ENCODE measurements at places on chromosomes 6 and 20.

GRCh38 chr6:41214559-41215238 lies 13.4 kb upstream of the TREML4 start:
- DNase-seq, result no peak

GRCh38 chr6:135904666-135905065 lies 53.2 kb downstream of the PDE7B start:
- no peak for DNase-seq

DNA sequence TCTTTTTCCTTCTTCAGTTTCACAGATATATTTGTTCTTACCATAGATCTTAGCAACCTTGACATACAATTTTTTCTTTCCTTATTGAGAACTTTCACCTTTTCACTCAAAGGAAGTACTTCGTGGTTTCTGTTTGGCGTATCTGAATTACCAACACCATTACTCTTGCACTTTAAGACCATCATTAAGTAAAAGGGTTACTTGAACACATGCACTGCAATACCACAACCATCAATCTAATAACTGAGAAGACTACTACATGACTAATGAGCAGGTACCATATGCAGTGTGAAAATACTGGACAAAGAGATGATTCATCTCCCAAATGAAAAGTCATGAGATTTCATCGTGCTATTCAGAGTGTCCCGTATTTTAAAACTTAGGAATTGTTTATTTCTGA lies 21.7 kb upstream of the SENP6 start:
- DNase-seq, result no peak

DNA sequence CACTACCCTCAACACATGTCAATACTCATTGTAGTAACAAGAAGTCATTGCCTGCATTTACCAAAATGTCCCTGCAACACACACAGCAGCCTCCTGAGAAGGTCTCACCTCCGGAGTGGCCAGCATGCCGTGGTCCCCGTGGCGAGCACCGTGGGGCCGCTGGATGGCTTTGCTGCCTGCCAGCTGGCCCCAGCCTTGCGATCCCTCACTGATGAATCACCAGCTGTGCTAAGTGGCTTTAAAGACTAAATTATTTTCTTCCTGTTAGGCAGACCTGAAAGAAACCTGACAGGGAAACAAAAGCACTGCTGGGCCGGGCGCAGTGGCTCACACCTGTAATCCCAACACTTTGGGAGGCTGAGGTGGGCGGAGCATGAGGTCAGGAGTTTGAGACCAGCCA lies 306.7 kb downstream of the CDH4 start:
- no peak for DNase-seq

- DNase-seq, result no peak
Observed at GRCh38 chr6:150651808-150652470, 52.3 kb downstream of the PLEKHG1 start.

GRCh38 chr20:15547119-15547518 lies 1026.1 kb downstream of the KIF16B start:
- no peak for DNase-seq

- no peak for DNase-seq
Observed at GRCh38 chr20:17662333-17663039, 19.6 kb downstream of the RRBP1 start.

DNA sequence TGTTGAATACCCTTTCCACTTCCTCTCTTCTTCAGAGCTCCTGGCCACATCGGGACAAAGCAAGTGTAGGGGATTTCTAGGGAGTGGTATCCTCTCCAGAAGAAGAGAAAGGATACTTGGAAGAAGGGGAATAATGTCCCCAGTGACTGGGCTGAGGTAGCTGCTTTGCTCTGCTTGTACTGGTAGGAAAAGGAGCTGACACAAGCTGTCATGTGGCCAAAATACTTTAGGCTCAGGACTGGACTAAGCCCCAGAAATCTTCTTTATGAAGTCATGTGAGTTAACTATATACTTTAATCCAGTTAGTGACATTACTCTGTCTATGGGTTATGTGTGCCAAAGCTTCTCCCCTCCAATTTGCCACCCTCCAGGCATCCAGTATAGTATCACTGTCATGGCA lies 40.5 kb downstream of the AKIRIN2 start:
- no peak for DNase-seq

DNA sequence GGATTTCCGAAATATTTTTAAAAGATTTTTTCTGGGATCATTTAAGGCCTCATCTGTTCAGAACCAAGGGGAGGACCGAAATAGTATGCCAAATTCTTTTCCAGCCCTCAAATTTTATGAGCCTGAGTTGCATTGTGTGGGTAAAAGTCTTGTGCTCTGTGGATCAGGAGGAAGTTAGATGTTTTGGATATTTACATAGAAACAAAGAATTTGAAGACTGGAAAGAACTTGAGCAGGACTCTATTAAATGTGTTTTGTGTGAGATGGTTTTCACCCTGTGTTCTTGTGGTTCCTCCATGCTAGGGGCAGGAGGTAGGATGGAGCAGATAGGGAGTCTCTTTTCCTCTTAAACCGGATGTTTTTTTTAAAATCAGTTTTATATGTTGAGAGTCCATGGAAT lies 329.1 kb downstream of the LAMA2 start:
- DNase-seq, result no peak

- DNase-seq, result peak; percentile 16
Observed at GRCh38 chr20:33791959-33792597, 19.1 kb upstream of the CHMP4B start.

DNA sequence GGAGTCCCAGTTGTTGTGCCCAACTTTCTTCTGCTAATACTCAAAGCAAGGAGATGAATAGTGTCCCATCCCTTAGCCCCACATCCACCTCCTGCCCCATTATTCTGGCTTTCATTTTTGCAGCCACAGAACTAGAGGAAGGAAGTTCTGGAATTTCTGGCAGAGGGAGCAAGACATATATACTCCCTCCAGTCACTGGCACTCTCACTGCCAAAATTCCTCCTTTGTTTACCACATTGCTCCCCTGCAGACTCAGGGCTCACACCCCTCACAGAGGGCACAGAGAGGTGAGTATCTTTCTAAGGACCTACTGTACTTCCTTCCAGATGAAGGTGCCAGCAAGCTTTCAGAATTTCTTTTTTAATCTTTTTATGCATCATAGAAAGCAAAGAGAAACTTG lies 168.0 kb upstream of the ID4 start:
- DNase-seq, result no peak

GRCh38 chr20:41009946-41010345 lies 18.7 kb upstream of the TOP1 start:
- no peak for DNase-seq

- no peak for DNase-seq
Observed at GRCh38 chr6:41921712-41921998, 356 bp downstream of the BYSL start.

GRCh38 chr20:51733070-51733469 lies 35.1 kb downstream of the ATP9A start:
- no peak for DNase-seq

- DNase-seq, result no peak
Observed at GRCh38 chr20:18683839-18684238, 96.0 kb downstream of the DTD1 start.

DNA sequence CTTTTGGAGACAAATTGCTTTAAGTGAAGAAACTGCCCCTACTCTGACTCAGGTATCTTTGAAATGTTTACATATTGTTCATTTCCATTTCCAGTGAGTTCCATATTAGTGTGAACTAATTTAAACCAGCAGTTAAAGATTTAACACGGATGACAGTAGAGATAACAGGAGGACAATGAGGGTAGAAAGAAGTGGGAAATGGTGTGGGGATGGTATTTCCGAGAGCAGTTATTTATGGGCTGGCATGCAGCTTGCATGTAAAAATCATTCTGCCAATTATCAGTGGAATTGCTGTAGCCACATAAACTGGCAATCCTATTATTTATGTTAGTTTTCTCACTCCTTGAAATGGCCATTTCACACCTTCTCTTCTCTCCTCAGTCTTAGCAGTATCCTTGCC lies 8.6 kb upstream of the ADGRF5 start:
- no peak for DNase-seq

DNA sequence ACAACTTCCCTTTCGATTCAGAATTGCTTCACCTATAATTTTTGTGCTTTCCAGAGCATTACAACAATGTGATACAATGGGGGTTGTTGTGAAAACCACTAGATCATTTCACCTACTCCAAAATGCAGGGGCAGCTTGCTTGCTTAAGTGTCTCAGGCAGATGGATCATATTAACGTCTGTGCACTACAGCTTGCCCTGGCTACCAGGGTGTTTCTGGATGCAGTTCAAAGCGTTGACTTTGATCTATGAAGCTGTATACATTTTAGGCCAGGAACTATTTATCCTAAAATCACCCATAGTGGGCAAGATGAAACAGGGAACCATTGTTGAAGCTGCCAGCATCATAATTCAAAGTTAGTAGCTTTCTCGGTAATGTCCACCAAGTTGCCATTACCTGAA lies 339.5 kb upstream of the HSF2 start:
- DNase-seq, result no peak

GRCh38 chr6:11211254-11211653 lies 21.2 kb downstream of the NEDD9 start:
- no peak for DNase-seq

DNA sequence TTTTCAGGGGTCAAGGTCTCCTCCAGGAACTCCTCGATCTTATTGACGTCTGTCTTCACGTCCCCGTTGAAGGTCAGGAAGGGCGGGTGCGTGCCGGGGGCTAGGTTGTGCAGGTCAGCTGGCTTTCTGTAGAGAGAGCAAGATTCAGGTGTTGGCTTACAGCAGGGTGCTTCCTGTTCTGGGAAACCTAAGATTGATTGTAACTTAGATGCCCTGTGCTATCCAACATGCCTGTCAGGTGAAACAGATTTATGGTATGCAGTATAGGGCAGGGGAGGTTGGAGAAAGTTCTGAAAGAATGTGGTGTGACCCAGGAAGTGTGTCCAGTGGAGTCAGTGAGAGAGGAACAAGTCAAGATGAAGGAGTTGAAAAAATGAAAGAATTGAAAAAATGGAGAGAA lies 66.4 kb downstream of the CLIC5 start:
- DNase-seq, result no peak

GRCh38 chr6:150910561-150910960 lies 45.1 kb downstream of the MTHFD1L start:
- no peak for DNase-seq

DNA sequence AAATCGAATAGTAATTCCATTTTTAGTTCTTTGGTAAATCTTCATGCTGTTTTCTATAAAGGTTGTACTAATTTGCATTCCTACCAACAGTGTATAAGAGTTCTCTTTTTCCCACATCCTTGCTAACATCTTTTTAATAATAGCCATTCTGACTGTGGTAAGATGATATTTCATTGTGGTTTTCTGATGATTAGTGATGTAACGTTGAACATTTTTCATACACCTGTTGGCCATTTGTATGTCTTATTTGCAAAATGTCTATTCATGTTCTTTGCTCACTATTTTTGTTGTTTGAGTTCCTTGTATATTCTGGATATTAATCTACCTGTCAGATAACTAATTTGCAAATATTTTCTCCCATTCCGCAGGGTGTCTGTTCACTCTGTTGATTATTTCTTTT lies 64.5 kb downstream of the LIN28B start:
- no peak for DNase-seq

DNA sequence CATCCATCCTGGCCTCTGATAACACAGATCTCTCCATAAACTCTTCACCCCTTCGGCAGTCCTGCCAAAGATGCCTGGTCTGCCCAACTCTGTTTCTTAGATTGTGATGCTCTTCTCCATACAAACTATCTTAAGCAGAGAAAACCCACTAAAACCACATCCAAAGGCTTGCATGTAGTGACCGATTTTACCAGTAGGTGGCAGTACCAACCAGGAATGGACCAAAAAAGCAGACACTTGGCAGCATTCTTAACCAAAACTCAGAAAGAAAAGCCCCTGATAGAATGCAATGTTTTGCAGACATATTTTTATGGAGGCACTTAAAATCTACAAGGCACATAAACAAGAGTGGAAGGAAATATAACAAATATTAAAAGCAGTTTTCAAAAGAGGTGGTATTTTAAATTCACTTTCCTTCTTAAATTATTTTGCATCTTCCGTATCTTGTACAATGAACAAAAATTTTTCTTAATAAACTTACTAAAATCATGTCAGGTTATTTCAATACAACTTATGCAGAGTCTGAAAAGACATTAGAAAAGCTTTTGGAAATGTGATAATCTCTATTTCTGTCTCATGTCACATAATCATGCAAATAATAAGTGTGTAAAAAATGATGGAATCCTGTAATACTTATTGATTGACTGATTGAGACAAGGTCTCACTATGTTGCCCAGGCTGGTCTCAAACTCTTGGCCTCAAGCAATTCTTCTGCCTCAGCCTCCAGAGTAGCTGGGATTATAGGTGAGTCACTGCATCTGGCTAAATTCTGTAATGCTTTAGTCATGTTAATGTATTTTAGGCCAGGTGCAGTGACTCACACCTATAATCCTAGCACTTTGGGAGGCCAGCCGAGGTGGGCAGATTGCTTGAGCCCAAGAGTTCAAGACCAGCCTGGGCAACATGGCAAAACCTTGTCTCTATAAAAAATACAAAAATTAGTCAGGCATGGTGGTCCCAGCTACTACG lies 29.4 kb downstream of the LRP11 start:
- peak; percentile 51 for DNase-seq

GRCh38 chr20:11182720-11183119 lies 508.9 kb upstream of the JAG1 start:
- DNase-seq, result no peak

GRCh38 chr6:135624402-135625295 lies 127.1 kb upstream of the AHI1 start:
- DNase-seq, result no peak

GRCh38 chr20:32819992-32820697 lies 391 bp downstream of the MAPRE1 start:
- no peak for DNase-seq

DNA sequence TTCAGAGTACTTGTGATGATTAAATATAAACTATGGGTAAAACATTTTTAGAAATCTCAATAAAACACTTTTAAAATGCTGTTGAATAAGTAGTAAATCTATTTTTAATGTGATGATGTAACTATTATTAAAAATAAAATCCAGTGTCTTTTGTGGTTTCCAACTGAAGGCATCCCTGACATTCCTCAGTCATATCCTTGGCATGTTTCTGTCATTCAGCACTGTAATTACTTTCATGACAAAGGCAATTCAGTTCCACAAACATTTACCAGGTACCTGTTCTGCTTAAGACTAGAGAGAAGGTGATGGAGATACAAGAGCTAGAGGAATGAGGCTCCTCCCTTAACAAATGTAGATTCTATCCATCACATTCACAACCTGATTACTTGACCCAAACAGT lies 518.7 kb upstream of the MAP3K7 start:
- DNase-seq, result no peak

GRCh38 chr6:165906-166305 lies 126.4 kb upstream of the DUSP22 start:
- no peak for DNase-seq

GRCh38 chr6:3403238-3404173 lies 53.3 kb downstream of the SLC22A23 start:
- DNase-seq, result no peak

- no peak for DNase-seq
Observed at GRCh38 chr20:8667306-8667705, 401.6 kb upstream of the PLCB4 start.
